NCI-H1092 (cell line): ENCODE measurements at places on chromosomes 3 and 15.

GRCh38 chr15:52295421-52296001 is at the start of gene MYO5C:
TSS of gene MYO5C (minus strand) at chr15:52295804. CDS start at chr15:52295636, 168 bp downstream.
- peak; percentile 50 for DNase-seq

- no peak for DNase-seq
Observed at GRCh38 chr15:58346361-58346760, 85.4 kb upstream of the LIPC start.

- DNase-seq, result no peak
Observed at GRCh38 chr3:49727924-49728361, 4.2 kb upstream of the GMPPB start.

DNA sequence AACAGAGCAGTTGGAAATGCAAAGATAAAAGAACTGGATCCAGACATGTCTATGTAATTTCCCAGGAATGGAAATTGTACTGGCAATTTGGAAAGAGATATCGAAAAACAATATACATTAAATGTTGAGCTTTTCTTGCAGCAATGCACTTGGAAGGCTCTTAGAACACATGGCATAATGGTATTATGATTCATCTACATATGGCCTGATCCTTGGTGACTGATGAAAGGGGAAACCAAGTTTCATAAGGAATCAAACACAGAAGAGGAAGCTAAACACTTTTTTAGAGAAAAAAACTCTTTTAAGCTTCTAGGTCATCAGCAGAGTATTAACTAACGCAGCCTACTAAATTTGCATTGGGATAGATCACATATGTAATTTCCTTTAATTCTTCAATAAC is 12.4 kb upstream of the GREM1 start:
- no peak for DNase-seq

- DNase-seq, result peak; percentile 9
Observed at GRCh38 chr3:40875581-40875980, 323.7 kb upstream of the CTNNB1 start.

DNA sequence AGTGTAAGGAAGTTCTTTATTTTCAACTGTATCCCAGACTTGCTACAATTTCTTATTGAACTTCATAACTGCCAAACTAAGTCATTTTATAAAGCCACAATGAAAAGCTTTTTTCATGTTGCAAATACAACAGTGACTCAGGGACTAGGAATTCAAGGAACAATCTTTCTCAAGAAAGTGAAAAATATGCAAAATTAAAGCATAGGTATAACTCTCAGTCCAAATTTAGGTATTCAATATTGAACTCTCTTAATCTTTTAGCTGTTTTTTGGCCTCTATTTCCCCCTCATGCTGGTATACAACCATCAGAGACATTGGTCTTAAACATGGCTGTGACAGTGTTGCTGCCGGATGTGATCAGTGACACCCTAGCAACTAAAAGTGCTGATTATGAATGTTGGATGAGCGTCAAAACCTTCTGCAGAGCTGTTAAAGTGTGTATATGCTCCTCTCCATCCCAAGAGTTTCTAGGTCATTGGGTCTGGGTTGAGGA is 476.9 kb downstream of the ZNF385D start:
- DNase-seq, result no peak

GRCh38 chr15:44798826-44799225 is 62.5 kb downstream of the TRIM69 start:
- no peak for DNase-seq

DNA sequence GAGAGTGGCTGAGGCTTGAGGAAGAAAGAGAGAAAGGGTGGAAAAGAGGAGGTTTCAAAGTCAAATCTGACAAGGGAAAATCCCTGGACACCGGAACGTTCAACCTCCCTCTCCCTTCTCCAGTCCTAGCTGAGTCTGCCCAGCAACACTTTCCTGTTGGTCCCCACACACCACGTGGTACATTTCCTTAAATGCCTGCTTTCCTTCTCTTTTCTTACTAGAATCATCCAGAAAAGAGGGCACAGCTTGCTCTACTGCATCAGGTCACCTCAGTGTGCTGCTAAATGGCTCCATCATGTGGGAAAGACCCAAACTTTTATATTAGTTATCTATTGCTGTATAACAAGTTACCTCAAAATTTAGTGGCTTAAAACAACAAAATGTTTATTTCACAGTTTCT is 181.2 kb downstream of the NECTIN3 start:
- no peak for DNase-seq

DNA sequence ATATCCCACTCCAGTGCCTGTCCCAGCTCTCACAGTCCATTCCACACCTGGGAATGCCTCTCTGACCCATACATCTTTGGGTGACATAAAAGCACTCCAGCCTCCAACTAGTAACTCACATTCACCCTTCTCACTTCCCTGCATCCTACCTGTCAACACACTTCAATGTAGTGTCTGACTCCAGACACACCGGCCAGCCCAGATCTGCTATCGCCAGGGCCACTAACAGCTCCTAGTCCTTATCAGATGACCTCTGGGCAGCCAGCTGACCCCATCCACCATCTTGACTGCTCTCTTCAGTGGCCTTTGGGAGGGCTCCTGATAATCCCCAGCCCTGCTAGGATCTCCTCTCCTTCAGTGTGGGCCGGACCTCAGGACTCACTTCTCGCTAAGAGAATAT is 2.9 kb upstream of the MCM2 start:
- DNase-seq, result no peak

DNA sequence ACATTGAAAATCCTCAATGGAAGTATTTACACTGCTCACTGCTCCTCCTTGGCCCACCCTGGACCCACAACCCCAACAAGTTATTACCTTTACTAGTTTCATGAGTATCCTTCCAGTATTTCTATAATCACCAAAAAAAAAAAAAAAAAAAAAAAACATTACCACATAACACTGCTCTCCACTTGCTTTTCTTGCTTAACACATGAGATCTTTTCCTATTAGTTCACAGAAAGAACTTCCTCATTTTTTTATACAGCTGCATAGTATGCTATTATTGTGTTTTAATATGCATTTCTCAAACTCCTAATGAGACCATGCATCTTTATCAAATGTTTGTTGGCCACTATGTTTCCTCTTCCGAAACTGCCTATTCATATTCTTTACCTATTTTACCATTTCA is 14.6 kb downstream of the GABPB1 start:
- DNase-seq, result no peak

DNA sequence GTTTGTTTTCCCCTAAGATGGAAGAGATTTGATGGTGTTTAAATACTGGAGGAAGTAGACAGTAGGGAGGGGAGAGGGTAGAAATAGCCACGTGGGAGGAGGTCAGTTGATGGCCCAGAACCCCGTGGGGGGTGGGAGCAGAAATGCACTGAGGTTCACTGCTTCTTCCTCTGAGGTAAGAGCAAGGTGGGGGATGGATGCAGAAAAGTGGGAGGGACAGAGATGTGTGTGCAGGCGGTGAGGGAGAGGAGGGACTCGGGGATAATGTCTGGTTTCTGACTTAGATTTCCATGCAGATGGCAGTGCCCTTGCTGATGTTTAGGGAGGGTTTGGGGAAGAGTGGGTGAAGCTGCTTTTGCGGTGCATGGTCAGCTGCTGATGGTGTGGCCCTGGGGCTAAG is 102.9 kb downstream of the ARNT2 start:
- DNase-seq, result no peak

GRCh38 chr3:105611304-105612192 is 244.8 kb downstream of the ALCAM start:
- DNase-seq, result no peak

DNA sequence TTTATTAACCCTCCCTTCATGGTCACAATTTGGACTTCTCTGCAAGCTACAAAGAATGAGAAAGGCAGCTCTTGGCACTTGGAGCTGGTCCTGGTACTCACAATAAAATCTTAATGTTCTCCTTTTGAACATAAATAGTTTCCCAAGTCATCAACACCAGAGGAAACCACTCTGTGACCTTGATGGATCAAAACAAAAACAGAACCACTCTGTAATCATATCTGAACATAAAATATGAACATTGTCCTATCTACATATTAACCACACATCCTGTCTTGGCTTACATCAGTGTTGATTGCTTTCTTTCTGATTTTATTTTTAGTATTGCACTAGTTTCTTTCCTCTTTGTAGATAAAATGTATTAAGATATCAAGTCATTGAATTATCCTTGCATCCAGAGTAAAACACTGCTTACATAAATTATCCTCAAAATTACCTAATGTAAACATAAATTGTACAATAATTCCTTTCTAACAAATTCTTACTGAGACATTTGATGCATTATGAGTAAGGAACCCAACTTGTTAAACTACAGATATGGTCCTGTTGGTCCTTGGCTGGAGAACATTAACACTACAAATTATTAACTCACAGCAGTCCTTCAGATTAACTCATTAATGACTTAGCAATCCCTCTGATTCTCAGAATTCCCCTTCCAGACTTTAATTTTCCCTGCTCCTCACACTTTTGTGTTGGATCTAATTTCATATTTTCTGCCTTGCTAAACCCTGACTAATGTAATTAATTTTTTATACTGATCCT is 860.5 kb downstream of the DIPK2A start:
- no peak for DNase-seq

GRCh38 chr3:65706776-65707568 is 331.7 kb downstream of the MAGI1 start:
- no peak for DNase-seq

GRCh38 chr3:124221422-124221821 is 229.5 kb upstream of the ROPN1 start:
- peak; percentile 13 for DNase-seq

DNA sequence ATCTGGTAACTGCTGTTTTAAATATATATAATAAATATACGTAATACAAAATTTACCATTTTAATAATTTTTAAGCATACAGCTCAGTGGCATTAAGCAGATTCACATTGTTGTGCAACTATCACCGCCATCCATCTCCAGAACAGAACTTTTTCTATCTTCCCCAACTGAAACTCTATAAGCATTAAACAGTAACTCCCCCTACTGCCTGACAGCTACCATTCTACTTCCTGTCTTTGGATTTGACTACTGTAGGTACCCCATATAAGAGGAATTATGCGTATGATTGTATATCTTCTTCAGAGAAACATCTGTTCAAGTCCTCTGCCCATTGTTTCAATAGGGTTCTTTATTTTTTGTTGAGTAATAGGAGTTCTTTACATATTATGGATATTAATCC is 36.8 kb downstream of the EID1 start:
- no peak for DNase-seq

DNA sequence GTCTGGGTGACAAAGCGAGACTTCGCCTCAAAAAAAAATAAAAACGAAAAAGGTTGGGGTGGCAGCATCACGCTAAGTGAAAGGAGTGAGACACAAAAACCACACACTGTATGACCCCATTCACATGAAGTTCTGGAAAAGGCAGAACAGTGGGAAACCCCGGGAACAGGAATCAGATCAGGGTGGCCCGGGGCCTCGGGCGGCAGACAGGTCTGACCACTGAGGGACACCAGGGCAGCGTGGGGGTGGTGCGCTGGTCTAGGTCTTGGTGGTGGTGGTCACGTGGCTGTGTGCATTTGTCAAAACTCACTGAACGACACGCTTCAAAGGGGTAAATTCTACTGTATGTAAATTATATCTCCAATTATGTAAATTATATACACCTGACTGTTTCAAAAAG is 79.7 kb upstream of the PRR20G start:
- no peak for DNase-seq

DNA sequence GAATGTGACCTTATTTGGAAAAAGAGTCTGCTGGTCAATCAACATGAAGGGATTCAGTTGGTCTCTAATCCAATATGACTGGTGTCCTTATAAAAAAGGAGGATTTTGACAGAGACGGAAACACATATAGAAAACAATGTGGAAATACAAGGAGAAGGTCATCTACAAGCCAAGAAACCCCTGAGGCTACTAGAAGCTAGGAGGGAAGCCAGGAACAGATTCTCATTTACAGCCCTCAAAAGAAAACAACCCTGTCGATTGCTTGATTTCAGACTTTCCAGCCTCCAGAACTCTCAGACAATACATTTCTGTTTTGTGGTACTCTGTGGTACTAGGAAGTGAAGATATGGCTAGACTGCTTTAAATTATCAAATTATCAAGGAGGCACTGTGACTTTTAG is 162.9 kb upstream of the IGF1R start:
- DNase-seq, result no peak

DNA sequence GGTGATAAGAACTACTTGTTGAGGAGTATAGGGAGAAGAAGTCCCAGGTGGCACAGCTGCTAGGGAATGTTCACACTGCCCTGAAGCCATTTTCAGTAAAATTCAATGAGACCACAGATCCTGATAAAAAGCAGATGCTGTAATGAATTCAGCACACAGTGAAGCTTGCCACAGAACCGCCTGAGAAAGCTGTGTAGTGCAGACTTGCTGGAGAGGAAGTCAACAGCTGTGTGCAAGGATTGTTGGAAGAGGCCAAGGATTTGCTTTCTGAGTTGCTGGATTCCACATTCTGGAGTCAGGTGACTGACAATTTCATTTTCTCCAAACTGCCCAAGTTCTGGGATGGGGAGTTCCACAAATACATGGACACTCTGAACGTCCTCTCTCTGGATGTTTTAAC is 70.9 kb downstream of the ANP32A start:
- DNase-seq, result no peak
